OCI-LY7 (cell line): ENCODE measurements at places on chromosomes 5 and 9. TPM values are rescaled to one million over a fixed set of nuclear protein-coding genes. Genes with fewer than 3 reads are reported as not detected.

SLC25A2 gene
- 0.70 and 1.6 TPM in 2 replicates for total RNA-seq

PLAC8L1 gene
- total RNA-seq = 1.7 and 2.1 TPM in 2 replicates

DNA sequence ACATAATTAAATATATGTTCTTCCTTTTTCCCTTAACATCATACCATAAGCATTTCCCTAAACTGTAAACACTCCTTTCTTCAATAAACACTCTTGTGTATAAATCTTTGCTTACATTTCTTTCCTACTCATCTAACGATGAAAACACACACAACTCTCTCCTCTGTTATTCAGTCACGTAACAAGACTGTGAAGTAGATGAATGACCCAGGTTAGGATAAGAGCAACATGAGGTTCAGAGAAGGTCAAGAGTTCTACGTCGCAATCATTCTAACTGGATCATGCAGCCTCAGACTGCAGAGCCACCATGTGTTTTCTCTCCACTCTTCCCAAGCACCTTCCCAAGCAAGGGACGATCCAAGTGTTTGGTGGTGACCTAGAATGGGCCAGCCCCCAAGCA is 70.5 kb upstream of the SPTLC1 start:
- DNase-seq = no peak

GRCh38 chr5:104987074-104987473 is 1424.5 kb upstream of the NUDT12 start:
- no peak for DNase-seq

DNA sequence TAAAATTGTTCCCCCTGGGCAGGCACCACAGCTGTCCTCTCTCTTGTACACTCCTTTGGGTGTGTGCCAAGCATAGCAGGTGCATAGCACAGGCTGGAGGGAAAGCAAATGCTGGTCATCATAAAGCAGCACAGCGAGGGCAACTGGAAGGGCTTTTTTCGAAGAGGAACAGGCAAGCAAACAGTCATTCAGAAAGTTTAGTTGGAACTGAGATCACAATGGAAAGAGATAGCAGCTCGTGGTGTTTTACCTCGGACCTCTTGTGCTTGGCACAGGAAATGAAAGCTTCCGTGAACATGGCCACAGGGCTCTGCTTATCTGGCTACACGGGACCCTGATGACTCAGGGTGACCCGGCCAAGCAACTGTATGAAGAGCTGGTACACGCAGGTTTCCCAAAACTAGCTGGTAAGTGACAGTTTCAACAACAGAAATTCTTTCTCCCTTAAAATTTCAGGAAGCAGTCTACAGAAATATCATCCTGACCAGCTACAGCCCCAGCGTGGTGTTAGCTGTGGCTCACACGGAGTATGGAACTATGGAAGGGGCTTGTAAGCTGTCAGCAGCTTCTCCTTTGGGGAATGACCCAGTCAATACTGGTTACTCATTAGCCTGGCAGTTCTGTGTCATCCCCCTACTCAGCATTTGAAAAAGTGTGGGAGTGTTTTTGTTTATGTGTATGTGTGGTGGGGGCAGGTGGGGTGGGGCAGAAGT is 48.1 kb downstream of the POC5 start:
- peak; percentile 8 for DNase-seq

GRCh38 chr9:20621471-20622329 is 599 bp downstream of the MLLT3 start:
- peak; percentile 57 for DNase-seq
